ENCODE measurements at places on chromosomes 1 and 21.

DNA sequence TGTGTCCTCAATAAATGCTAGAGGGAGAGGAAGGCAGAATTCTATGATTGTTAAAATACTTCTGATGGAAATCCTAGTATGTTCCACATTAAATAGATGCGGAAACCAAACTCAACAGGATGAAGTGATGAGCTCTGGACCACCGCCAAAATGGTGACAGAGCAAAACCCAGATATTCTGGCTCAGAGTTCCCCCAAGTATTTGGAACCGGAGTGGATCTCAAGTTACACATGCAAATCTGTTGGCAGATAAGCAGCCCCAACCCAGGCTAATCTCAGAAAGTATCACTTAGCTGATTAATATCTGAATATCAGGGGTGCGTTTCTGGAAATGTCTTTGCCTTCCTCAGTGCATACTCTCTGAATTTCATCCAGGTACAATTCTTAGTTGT, 17.4 kb upstream of the GRHL3 start:
- DNase-seq = no peak

- DNase-seq = no peak
These were observed 7.5 kb upstream of the ASH1L start for GRCh38 chr1:155569988-155570592.

- no peak for DNase-seq
These were observed 2.1 kb downstream of the TAF12 start for GRCh38 chr1:28640766-28641165.

DNA sequence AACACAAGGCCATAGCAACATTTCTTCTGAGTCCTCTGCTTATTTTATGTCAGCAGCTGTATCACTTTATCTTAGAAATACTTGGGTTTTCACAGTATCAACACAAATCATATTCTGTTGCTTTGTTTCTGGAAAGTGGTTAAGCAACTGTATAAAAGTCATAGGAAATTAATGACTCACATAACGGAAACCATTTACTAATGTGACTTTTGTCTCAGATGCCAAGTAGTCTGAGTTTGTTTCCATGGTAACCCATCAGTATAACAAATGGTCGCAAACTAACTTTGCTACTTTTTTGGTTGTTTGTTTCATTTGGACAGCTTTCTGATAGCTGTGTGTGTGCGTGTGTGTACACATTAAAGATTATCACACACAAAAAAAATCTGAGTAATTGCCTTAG, 31.1 kb downstream of the EEIG2 start:
- DNase-seq = no peak

- no peak for DNase-seq
These were observed 55.0 kb downstream of the PLPPR5 start for GRCh38 chr1:98949621-98950020.

GRCh38 chr1:216044538-216044937, 378.7 kb downstream of the USH2A start:
- no peak for DNase-seq

DNA sequence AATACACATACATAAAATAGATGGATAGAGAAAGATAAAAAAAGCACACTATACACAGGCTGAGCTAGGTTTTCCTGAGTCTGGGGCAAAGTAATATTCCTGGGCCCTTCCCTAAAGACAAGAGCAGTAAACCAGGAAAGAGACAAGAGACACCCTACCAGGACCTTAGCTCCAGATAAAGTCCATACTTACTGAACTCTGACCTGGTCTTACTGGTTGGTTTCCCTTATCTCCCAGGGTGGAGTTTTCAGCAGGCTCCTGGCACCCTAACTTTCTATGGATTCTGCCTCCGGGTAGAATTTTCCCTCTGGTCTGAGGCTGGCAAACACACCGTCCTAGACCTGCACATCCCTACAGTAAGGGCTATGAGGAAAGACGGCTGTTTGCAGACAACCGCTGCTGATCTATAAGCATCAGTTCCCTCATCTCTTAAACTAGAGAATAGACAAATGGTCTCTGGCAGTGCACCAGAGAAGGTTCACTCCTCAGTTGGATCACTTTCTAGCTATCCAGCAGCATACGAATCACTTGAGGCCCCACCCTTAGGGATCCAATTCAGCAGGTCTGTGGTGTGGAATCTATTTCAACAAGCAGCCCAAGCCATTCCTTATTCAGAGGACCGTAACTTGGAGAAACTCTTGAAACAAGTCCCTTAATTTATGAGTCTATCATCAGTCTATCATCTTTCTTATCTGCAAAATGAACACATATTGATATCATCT, 52.0 kb downstream of the ARHGEF11 start:
- no peak for DNase-seq

- DNase-seq = no peak
These were observed 17.9 kb downstream of the CYP2J2 start for GRCh38 chr1:59908682-59909081.

Measured in NCI-H2081 treated with DMSO at 0.1 percent for 48 hours (cell line).